ENCODE measurements at places on chromosomes 5 and 9.

GRCh38 chr5:27962198-27962597 lies 923.8 kb upstream of the CDH9 start:
- no peak for ATAC-seq
- no peaks in the 10 kb centered on the region for H3K36me3 ChIP-seq
- H3K4me3 ChIP-seq, result no peak overlapping the region

- H3K27me3 ChIP-seq, result no peaks in the 10 kb centered on the region
- H3K36me3 ChIP-seq, result peaks cover 20% of the 10 kb centered on the region
- H3K4me1 ChIP-seq, result peaks cover 21% of the 10 kb centered on the region
- ATAC-seq, result no peak
These were observed 25.2 kb downstream of the IL12B start for GRCh38 chr5:159304961-159305595.

- no peak overlapping the region for H3K27ac ChIP-seq
- H3K4me1 ChIP-seq, result no peaks in the 10 kb centered on the region
- H3K4me3 ChIP-seq, result no peak overlapping the region
- H3K36me3 ChIP-seq, result no peaks in the 10 kb centered on the region
These were observed 154.1 kb upstream of the TAS2R1 start for GRCh38 chr5:9784231-9784630.

DNA sequence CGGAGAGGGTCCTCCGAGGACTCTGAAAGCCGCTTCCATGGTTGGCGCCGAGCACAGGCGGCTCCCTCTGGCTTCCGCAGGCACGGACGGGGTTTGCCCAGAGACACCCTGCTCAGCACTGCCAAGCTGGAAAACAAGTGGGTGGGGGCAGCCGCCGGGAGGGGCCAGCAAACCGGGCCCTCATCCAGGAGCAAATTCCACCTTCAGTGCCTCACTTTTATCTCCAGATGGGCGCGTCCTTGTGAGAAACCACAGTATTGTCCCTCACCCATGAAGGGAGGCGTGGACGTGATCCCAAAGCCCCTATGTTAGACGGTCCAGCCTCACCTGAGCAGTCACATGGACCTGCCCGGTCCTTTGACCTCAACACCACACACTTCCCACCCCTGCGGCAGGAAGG lies 29.0 kb downstream of the MED10 start:
- H3K27ac ChIP-seq, result no peak overlapping the region
- H3K4me1 ChIP-seq, result no peaks in the 10 kb centered on the region
- ATAC-seq, result no peak
- no peaks in the 10 kb centered on the region for H3K27me3 ChIP-seq
- H3K36me3 ChIP-seq, result peaks cover 34% of the 10 kb centered on the region

DNA sequence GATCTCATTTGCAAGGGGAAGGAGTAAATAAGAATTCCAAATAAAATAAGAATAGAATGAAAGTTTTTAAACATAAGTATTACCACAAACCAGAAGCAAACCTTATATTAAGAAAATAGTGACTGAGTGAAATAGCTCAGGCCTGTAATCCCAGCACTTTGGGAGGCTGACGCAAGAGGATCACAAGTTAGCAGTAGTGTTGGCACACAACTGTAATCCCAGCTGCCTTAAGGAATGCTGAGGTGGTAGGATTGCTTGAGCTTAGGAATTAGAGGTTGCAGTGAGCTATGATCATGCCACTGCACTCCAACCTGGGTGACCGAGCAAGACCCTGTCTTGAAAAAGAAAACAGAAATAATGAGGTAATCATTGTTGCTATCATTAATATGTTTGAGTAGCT lies 47.0 kb downstream of the APC start:
- H3K27me3 ChIP-seq, result no peaks in the 10 kb centered on the region
- no peak overlapping the region for H3K4me3 ChIP-seq
- H3K27ac ChIP-seq, result no peak overlapping the region
- no peaks in the 10 kb centered on the region for H3K4me1 ChIP-seq
- ATAC-seq, result no peak

GRCh38 chr9:108150736-108151586 lies 661.4 kb upstream of the KLF4 start:
- H3K36me3 ChIP-seq, result no peaks in the 10 kb centered on the region
- H3K4me3 ChIP-seq, result no peak overlapping the region
- ATAC-seq, result no peak
- no peak overlapping the region for H3K27ac ChIP-seq

DNA sequence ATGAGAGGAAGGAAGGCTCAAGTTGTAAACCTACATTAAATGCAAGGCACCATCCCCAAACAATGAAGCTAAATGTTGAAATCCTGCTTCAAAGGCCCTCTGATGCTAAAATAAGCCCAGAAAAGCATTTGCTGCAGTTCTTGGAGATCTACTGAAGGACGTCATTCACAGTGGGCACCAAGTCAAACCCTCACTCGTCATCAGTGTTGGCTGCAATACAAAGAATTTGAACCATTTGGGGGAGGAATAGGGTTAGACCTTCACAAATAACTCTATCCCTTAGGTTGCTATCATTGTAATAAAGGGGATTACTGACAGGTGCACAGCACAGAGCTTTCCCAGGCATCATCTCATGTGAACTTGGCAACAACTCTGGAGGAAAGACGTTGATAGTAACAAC lies 9.3 kb upstream of the MEGF9 start:
- no peaks in the 10 kb centered on the region for H3K27me3 ChIP-seq
- H3K36me3 ChIP-seq, result no peaks in the 10 kb centered on the region
- no peak for ATAC-seq
- no peaks in the 10 kb centered on the region for H3K4me1 ChIP-seq
- no peak overlapping the region for H3K4me3 ChIP-seq
- no peak overlapping the region for H3K27ac ChIP-seq

DNA sequence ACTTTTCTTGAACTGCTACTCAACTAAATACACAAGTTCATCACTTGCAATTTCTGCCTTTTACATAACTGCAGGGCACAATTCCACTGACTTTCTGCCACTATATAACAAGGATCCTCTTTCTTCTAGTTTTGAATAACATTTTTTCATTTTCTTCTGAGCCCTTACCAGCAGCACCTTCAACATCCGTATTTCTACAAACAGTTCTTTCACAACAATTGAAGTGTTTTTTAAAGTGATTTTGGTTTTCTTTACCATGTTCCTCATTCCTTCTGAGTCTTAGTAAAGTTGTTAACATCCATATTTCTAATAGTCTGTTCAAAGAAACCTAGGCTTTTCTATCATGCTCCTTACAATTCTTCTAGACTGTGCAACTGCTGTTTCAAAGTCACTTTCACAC lies 127.2 kb upstream of the PITX1 start:
- no peak overlapping the region for H3K27ac ChIP-seq
- no peak overlapping the region for H3K4me3 ChIP-seq
- ATAC-seq, result no peak
- peaks cover 5% of the 10 kb centered on the region for H3K36me3 ChIP-seq

- H3K36me3 ChIP-seq, result no peaks in the 10 kb centered on the region
- no peaks in the 10 kb centered on the region for H3K4me1 ChIP-seq
- no peak overlapping the region for H3K27ac ChIP-seq
- peaks cover 8% of the 10 kb centered on the region for H3K27me3 ChIP-seq
- no peak overlapping the region for H3K4me3 ChIP-seq
- no peak for ATAC-seq
These were observed 45.1 kb upstream of the DAB2 start for GRCh38 chr5:39469777-39470415.

- H3K4me1 ChIP-seq, result peaks cover 8% of the 10 kb centered on the region
- H3K27me3 ChIP-seq, result no peaks in the 10 kb centered on the region
- H3K27ac ChIP-seq, result no peak overlapping the region
- H3K36me3 ChIP-seq, result peaks cover 45% of the 10 kb centered on the region
- no peak for ATAC-seq
These were observed 17.2 kb upstream of the HK3 start for GRCh38 chr5:176916337-176916736.

DNA sequence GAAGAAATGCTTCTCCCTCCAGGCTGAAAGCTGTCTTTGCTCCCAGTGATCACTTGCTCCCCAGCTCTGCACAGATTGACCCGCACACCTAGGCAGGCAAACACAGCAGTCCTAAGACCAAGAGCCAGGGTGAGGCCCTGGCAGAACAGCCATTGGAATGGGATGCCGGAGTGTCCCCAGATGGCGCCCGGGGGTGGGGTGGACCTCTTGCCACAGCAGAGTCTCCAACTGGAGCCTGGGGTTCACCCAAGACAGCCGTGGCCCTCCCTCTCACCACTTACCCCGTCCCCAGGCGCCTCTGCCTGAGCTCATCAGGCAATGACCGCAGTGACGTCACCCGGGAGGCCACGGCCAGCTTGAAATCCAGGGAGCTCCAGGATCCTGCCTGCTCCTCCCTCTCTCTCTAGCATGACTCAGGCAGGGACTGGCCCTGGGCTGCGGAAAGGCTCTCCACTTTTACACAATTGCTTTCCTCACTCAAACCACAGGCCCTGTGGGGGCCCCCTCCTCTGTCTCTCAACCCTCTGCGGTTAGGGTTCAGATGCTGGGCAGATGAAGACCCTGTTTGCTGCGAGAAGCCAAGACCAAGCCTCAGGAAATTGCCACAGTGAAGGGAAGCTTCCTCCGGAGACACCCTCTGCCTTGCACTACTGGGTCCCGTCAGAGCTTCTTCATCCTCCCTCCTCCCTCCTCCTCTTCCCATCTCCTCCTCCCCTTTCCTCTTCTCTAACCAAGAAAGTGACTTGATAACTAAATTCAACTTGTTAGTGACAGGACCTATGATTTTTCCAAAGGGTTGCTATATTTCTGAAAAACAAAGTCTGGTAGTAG lies 24.3 kb upstream of the PTGES start:
- ATAC-seq, result no peak
- H3K4me3 ChIP-seq, result no peak overlapping the region
- H3K36me3 ChIP-seq, result no peaks in the 10 kb centered on the region
- H3K27me3 ChIP-seq, result peaks cover 62% of the 10 kb centered on the region

- H3K27me3 ChIP-seq, result no peaks in the 10 kb centered on the region
- peak overlapping the region; percentile 86 for H3K4me3 ChIP-seq
- H3K27ac ChIP-seq, result peak overlapping the region; percentile 89
These were observed 21.4 kb downstream of the ZNF608 start for GRCh38 chr5:124725040-124725434.

GRCh38 chr9:78668148-78668832 lies 371.4 kb downstream of the PSAT1 start:
- ATAC-seq, result no peak
- no peak overlapping the region for H3K4me3 ChIP-seq
- peaks cover 2% of the 10 kb centered on the region for H3K4me1 ChIP-seq
- H3K27ac ChIP-seq, result no peak overlapping the region
- H3K36me3 ChIP-seq, result no peaks in the 10 kb centered on the region

DNA sequence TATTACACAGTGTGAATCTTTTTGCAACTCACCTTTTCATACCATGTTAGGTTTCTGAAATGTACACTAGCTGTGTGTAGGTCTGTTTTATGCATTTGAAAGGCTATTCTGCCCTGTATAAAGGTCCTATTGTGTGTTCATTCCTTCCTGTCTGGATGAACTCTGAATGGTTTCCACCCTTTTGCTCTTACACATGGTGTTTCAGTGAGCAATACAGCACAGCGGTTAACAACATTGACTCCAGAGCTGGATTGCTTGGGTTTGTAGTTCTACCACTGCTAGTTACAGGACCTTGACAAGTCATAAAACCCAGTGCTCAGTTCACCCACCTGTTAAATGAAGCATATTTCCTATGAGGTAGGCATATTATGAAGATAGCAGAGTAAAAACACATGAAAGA lies 331.6 kb downstream of the ADGRV1 start:
- no peaks in the 10 kb centered on the region for H3K36me3 ChIP-seq
- H3K4me3 ChIP-seq, result no peak overlapping the region
- H3K4me1 ChIP-seq, result no peaks in the 10 kb centered on the region

- no peak overlapping the region for H3K4me3 ChIP-seq
- ATAC-seq, result no peak
- no peaks in the 10 kb centered on the region for H3K27me3 ChIP-seq
- H3K27ac ChIP-seq, result no peak overlapping the region
- H3K36me3 ChIP-seq, result no peaks in the 10 kb centered on the region
- no peaks in the 10 kb centered on the region for H3K4me1 ChIP-seq
These were observed 72.8 kb downstream of the WWC1 start for GRCh38 chr5:168364151-168364661.

DNA sequence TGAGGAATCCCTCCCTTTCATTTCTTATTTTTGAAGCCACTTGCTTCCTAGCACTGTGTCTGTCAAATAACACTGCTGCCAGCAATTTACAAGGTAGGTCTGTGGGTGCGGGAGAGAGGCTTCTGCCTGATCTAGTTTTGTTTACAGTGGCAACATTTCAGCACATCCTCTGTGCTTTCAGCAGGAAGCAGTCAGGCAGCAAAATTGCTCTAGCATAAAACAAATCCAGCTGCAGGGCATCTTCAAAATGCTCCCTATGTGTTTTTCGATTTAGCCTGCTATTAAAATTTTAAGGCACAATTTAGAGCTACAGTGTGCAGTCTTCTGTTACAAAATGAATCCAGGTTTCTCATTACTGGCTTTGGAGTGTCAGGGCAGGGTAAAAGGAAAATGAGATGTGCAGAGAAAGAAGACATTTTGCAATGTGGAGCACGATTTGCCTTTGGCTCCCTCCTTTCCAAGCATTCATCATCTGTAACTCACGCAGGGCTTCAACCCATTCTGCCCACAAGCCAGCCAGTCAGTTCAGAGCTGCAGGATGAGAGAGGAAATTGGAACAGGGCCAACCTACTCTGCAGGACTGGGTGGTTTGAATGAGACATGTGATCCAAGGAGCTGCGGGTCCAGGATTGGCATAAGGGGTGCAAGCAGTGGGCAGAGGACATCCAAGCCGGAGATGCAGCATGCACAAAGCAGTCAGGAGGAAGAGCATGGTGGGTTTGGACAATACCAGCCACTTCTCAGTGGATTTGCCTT lies 143.4 kb upstream of the APC start:
- H3K27ac ChIP-seq, result no peak overlapping the region
- H3K4me3 ChIP-seq, result no peak overlapping the region
- peaks cover 18% of the 10 kb centered on the region for H3K27me3 ChIP-seq
- no peaks in the 10 kb centered on the region for H3K36me3 ChIP-seq
